SW 1271 (cell line): ENCODE measurements at places on chromosomes 2 and 18.

- DNase-seq = no peak
Observed at GRCh38 chr2:197986977-197987376, 182.6 kb downstream of the PLCL1 start.

GRCh38 chr2:238492840-238493239 is 66.1 kb downstream of the ASB1 start:
- no peak for DNase-seq

DNA sequence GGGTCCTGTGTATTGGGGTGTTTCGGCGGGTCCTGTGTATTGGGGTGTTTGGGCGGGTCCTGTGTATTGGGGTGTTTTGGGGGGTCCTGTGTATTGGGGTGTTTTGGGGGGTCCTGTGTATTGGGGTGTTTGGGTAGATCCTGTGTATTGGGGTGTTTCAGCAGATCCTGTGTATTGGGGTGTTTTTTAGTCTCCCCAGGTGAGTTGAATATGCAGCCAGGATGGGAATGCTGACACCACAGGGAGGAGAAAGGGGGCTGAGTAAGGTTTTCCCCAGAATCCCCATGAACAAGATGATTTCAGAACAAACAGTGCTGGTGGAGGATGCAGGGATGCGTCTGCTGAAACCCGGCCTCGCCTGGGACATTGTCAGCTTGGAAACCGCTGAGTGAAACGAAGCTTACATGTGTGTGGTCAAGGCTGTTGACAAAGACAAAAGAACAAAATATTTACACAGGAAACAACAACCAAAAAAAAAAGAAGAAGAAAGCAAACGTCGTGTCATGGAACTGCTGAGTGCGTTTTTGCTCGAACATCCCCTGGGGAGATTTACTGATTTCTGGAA is 88.5 kb upstream of the ODC1 start:
- DNase-seq = no peak

GRCh38 chr2:30346471-30347169 is 100.4 kb upstream of the LCLAT1 start:
- DNase-seq = no peak

DNA sequence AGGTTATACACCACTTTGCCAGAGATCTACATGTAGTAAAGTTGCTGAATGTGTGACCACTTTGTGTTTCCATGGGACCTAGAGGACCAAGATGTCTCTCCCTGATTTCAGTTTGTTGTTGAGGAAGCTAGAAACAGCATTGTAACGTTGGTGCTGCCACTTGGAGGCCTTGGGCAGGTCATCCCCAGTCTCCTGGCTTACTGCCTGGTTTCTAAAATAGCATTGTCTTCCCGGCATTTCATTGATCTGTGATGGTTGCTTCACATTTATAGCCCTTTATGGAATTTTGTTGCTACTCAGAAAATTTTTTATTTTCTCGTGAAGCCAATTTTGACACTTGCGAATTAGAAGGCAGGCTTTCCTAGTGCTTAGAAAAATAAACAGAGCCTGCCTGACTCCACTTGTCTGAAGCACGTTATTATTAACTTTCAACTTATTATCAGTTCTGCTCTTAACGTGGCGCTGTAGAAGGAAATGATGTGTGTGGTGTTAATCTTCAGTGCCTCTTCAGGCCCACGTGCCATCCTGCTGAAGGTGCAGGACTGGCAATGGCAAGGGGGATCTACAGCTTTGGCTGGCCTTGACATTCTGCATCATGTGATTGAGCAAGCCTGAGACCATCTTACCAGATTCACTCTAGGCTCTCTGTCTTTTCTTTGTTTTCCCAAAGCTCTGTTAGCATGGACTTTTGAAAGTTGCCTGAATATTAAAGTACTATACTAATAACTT is 59.9 kb downstream of the INPP4A start:
- no peak for DNase-seq
